ENCODE measurements at places on chromosomes 4 and X.

DNA sequence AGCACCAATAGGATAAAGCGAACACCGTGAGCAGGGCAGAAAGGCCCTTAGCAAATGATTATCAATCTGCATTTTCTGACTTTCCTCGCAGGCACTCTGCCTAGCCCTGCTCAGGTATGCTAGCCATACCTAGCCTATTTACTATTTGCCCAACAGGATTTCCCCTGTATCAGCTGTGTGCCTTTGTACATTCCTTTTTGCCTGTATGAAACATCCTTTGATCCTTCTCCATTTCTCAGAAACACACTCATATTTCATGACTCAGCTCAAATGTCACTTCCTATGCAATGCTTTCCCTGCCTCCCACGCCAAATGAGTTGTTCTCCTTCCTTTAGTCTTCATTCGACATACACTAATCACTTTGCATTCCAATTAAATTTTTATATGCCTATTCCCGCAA lies 37.2 kb downstream of the PCDH7 start:
- no peak for DNase-seq

- no peak for DNase-seq
Measured at GRCh38 chr4:29805245-29805644, 914.9 kb upstream of the PCDH7 start.

DNA sequence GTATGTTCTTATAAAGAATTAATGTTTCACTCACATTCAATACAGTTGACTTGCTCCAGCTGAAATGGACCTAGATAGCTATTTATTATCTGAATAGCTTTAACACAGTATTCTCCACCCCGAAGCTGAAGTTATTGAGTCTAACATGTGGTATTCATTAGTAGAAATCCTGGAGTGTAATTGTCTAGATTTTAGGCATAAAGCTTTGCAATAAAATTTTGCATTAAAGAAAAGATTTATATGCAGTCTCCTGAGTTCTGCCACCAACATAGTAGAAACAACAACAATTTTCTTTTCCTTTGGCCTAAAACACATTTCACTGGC lies 90.2 kb upstream of the DCLK2 start:
- DNase-seq: no peak

GRCh38 chr4:183807420-183808096 lies 97.5 kb upstream of the STOX2 start:
- DNase-seq: no peak

GRCh38 chr4:77913348-77913747 lies 50.7 kb downstream of the MRPL1 start:
- no peak for DNase-seq

DNA sequence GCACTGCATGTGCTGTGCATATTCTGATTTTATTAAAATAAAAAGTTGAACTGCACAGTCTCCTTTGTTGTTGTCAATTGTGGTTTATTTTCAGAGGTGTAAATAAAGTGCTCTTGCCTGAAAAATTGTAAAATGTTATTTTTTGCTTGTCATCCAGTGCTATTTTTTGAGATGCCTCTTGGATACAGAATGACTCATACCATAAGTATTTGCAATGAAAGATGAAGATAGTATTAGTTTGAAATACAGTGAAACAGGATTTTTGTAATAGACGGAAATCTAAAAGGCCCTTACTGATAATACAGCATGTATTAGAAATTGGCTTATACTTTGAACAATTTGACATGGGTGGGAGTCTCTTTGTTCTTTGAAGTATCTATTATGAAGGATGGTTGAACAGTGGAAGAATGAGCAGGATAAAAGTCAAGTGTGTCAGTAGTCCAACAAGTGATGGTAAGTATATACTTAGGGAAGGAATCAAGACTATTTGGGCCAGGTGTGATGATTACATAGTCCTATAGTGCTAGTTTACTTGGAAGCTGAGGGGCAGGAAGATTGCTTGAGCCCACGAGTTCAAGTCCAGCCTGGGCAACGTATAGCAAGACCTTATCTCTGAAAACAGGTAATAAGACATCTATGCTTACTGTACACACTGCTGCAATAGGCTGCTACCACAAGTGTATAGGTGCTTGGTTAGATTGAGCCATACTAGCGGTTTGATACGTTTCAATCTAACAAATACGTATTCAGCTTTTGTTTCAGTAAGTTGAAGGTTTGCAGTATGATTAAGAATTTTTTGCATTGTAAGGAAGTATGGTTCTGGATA lies 16.4 kb downstream of the DDX3X start:
- DNase-seq: no peak

- no peak for DNase-seq
Measured at GRCh38 chr4:82688091-82688795, 110.4 kb downstream of the SCD5 start.

- no peak for DNase-seq
Measured at GRCh38 chrX:18900401-18900976, 83.4 kb downstream of the PHKA2 start.

DNA sequence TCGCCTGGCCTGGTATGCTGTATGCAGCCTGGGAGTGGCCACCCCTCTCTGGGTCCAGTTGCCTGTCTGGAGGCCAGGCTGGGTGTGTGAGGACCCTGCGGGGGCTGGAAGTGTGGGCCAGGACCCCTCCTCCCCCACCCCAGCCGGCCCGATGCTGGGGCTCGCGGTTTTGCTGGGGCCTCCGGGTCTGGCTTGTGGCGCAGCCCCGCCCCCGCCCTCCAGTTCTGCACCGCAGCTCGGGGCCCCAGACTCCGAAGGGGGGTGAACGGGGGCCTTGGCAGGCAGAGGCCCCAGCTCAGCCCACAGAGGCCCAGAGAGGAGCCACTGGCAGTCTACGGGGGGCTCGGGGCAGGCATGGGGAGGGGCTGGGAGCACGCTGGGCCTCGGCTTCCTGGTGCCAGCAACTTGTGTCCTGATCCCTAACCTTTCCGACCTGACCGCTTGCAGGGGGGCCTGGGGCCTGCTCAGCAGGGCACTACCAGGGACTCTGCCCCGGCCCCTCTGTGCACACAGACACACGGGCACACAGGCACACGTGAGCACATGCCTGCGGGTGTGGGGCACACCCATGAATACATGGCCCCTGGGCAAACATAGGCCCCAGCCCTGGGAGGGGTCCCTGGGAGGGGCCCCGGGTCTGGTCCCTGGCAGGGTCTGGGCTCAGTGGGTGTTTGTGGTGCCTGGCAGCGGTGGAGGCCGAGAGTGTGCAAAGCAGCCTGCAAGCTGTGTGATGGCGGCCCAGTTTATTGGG lies 21.4 kb upstream of the FGFR3 start:
- peak; percentile 79 for DNase-seq

DNA sequence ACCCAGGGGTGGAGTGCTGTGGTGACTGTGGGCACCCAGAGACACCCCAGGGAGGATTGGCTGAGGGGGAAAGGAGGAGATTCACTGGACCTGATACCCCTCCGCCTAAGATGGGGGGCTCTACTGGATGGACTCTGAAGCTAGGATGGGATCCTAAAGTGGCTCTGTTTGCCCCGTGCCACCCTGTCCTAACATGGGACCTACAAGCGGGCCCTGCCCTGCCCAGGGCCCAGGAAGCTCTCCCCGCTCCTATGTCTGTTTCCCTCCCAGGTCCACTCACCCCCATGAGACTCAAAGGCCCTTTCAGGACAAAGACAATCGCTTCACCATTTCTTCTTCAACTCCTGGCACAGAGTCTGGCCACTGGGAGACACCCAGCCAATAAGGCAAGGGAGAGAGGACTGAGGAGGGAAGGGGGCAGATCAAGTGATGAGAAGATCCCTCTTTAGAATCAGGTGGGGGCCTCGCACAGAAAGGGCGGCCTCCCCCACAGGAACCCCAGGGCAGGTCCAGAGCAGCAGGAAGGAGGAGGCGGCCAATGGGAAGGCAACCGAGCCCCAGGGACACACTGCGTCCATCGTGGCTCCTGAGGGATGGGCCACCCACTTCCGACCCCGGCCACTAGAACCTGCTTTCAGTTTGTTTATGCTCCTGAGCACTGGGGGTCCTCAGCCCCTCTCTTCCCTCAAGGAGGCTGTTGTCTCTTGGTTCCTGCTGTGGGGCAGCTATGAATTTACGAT lies 155.4 kb downstream of the AFAP1 start:
- no peak for DNase-seq

DNA sequence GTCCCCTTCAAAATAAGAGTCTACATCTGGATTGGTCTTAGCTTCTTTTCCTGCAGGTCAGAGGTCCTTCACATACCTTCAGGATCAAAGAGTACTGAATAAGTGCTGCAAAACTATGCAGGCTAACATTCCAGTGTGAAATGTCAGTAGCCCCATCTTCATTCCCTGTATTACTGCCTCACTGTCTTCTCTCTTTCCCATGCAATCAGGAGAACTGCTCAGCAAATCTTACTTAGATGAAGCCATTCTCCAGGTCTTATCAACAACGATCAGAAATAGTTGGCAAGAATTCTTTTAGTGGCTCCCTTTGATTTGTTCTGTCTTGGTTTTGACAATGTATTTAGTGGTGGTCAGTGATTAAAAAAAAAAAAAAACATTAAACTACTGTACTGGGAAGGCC lies 26.0 kb upstream of the IQCM start:
- DNase-seq: no peak

DNA sequence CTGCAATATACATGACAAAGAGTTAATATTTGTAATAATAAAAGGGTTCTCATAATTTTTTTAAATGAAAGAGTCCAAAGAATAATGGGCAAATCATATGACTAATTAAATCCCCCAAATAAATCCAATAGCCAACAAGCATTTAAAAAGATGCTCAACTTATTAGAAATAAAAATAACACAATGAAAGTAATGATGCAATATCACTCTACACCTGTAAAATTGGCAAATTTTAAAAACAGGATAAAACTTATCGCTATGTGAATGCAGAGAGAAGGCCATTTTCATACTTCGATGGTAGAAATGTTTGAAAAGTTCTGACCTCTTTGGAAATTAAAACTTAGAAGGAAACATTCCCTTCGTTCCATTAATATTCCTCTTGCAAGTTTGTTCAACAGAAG lies 1.9 kb downstream of the F8 start:
- no peak for DNase-seq

GRCh38 chr4:118114720-118115119 lies 80.4 kb downstream of the NDST3 start:
- no peak for DNase-seq

DNA sequence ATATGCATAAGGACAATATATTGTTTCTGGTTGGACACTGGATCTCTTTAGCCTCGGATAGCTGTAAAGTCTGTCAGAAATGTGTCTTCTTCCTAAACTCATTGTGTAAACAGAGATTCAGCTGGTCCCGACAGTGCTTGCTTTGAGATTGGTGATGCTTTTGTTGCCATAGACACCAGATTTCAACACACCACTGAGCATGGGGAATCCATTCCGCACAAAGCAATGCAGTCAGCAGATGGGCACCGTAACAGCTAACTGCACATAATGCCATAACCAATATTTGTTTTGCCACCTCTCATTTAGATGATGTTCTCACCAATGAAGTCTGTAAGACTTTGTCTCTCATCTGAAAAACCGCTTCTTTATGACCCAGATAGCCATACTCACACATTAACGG lies 33.3 kb upstream of the FAM47C start:
- no peak for DNase-seq

- no peak for DNase-seq
Measured at GRCh38 chr4:186159613-186160012, 31.8 kb upstream of the CYP4V2 start.

DNA sequence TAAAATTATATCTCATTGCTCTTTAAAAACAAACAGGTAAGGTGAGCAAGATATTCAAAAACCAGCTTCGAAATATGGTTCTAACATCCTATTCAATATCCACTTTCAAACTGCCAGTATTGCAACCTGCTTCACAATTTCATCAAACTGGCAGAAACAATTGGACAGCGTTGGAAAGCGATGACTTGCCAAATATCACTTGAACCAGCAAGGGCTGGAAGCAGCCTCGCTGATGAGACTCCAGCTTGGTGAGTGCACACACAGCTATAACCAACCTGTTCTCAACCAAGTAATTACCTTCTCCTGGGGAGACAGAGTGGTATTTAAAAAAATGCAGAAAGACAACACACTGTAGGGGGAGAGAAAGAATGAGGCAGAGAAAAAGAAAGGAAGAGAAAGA lies 155.8 kb upstream of the RAI2 start:
- no peak for DNase-seq

- DNase-seq: peak; percentile 48
Measured at GRCh38 chrX:24513416-24513815, 48.3 kb downstream of the PDK3 start.

DNA sequence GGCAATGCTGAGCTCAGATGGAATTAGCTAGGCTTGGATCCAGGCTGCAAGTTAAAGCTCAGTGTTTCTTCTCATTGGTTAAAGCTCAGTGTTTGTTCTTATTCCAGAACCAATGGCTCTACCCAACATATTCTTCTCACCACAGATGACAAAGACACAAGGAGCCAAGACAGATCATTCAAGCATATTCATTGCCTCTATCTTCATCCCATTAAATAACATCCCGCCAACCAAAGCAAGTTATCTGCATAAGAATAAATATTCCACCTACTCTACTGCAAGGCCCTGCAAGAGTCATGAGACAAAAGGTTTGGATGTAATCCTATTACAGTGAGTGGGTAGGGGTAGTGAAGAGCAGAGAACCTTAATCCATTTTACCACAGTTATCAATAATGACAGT lies 766.5 kb downstream of the C4orf33 start:
- DNase-seq: no peak

- DNase-seq: no peak
Measured at GRCh38 chrX:112694062-112694461, 14.3 kb upstream of the LHFPL1 start.

- no peak for DNase-seq
Measured at GRCh38 chr4:24704149-24704548, 91.2 kb upstream of the SOD3 start.

DNA sequence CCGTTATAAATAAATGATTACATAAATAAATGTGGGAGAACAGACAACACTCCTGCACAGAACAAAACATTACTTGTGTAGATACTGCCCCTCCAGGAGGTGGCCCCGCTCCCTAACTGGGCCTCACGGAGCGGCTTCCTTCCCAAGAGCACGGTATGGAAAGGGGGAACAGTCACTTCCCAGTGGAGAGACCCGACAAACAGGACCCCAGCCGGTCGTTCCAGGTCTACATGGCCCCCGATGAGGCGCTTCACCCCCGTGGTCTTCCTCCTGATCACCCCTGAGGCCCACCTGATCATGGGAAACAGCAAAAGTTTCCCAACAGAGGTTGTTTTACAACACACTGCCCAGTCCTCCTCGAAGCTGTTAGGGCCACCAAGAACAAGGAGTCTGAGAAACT lies 6.6 kb upstream of the SLC6A8 start:
- DNase-seq: no peak

DNA sequence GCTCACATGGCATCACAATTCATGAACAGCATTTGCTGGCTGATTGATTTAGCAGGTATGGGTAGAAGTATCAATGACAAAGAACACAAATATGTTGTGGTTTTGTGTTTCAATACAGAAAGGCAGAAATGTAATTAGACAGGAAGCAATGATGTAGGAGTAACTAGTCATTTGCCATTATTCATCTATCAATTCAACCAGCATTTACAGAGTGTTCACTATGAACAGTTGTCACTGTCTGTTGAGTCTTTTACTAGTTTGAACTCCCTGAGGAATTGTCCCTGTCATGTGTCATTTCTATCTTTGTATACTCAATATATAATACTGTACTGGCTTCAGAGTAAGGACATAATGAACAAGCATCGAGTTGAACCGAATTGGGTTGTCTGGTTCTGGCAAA lies 51.5 kb upstream of the ARHGAP24 start:
- DNase-seq: no peak

All from GM20000 (cell line).